ENCODE measurements at places on chromosomes 7 and 10.

- no peak for DNase-seq
These were observed 39.7 kb downstream of the MTPAP start for GRCh38 chr10:30309403-30309802.

DNA sequence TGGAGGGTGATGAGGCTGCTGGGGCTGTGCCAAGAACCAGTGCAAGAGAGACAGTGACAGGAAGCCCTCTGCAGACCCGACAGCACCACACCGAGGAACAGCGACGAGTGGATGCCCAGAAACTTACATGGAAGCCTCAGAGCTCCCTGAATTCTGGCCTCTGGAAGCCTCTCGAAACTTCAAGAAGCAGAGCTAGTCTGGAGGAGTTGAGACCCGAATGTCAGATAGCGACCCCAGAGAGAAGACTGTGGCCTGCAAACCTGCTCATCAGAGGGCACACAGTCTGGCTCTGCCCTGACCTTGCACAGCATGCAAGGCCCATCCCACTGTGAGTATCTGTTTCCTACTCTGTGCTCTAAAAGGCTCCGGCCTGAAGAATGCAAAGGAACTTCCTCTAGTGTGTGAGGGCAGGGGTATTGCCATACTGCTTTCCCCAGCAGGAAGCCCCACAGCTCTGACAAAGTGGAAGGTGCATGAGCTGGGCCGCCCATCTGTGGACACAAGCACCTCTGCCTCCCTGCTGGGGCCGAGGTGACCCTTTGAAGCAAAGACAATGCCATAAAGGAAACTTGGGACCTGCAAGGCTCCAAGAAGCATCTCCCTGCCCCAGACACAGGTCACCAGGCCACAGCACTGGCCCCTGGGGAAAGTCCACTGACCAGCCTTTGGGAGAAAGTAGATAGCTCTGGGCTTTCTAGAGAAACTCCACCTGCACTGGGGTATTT is 10.5 kb upstream of the C10orf71 start:
- no peak for DNase-seq

- peak; percentile 22 for DNase-seq
These were observed 338.8 kb upstream of the SHH start for GRCh38 chr7:156151078-156151477.

DNA sequence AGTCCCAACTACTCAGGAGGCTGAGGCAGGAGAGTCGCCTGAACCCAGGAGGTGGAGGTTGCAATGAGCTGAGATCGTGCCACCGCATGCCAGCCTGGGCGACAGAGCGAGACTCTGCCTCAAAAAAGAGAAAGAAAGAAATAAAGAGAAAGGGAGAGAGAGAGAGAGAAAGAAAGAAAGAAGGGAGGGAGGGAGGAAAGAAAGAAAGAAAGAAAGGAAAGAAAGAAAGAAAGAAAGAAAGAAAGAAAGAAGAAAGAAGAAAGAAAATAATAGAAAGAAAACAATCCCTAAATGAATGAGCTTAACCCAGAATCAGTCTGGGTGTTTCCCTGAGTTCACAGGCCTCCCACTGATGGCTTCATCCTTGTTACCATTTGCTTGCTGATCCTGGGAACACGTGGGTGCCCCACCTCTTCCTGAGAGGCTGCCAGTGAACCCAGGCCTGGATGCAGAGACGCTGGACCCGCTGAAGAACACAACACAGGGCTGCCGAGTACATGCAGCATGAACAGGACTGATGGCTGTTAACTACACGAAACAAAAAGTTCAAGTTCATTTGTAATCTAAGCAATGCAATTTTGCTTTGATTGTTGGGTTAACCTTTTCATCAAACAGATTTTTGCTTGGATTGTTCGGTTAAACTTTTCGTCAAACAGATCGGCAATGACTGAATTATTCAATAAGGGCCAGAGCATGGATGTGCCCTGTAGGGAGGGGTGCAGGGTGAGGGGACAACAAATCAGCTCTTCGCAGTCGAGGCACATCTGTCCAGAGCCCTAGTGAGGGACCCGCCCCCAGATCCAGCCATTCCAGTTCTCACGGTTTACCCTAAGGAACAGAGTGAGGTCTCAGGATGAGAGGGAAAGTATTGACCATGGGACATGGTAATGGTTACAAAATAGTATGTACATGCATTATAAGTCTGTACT is 11.5 kb downstream of the NPFFR1 start:
- DNase-seq: no peak

DNA sequence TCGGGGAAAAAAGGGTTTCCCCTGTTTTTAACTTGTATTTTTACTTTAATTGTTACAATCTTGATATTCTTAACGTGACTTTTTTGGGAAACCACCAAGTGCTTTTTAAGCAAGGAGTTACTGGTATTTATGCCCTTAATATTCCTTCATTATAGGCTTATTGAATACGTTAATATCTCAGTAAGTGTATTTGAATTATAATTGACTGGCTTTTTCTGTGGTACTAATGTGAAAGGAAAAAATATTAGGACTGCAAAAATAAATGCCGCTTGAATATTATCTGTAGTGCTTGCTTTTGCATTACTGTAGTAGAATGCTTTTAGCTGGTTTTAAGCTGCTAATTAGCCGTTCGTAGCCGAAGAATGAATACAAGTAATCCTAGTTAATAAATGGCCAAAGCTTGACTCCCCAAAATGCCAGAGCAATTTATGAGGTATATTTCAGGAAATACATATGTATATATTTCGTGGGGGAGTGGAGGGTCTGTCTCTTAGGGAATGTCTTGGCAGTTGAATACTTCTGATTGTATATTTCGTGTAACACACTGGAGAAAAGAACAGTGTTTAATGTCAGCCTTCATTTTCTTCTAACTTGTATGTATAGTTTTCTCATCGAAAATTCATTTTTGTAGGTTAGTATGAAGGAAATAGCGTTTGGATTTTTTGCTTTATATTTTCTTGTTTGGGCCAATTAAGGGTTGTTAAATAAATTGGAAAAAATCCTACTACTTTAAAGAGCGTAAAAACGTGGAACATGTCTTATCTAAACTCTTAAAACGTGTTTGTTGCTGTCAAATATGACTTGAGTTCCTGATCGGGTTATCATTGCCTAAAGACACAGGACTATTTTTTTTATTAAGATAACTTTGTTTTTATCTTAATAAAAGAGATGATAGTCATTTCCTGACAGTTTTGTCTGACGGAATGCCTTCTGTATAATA is 1.5 kb downstream of the PDCD4 start:
- DNase-seq: peak; percentile 25

GRCh38 chr7:142932386-142933091 is 1.0 kb downstream of the TRPV5 start:
- DNase-seq: no peak

DNA sequence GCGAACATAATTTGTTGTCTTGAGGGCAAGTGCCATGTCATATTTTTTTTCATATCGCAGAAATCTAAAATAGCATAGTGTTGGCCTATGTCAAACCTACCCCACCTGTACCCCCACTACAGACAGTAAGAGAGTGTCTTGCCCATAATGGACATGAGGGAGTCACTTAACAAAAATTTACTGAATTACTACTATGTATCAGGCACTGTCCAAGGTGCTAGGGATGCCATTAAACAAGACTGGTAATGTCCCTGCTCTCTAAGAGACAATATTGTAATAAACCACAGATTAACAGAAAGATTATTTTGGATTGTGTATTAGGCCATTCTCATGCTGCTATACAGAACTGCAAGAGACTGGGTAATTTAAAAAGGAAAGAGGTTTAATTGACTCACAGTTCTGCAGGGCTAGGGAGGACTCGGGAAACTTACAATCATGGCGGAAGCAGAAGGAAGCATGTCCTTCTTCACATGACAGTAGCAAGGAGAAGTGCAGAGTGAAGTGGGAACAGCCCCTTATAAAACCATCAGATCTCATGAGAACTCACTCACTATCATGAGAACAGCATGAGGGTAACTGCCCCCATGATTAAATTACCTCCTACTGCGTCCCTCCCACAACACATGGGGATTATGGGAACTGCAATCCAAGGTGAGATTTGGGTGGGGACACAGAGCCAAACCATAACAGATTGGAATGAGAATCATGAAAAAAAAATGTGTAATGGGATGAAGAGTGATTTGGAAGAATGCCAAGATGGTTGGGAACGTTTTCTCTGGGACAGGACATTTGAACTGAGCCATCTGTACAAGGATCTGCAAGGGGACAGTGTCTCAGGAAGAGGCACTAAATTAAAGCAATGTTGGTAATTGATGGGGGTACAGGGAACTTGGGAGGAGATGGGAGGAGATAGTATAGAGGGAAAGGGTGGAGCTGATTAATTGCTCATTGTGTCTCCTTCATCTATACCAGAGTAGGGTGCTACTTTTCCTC is 108.5 kb downstream of the FAM107B start:
- no peak for DNase-seq

DNA sequence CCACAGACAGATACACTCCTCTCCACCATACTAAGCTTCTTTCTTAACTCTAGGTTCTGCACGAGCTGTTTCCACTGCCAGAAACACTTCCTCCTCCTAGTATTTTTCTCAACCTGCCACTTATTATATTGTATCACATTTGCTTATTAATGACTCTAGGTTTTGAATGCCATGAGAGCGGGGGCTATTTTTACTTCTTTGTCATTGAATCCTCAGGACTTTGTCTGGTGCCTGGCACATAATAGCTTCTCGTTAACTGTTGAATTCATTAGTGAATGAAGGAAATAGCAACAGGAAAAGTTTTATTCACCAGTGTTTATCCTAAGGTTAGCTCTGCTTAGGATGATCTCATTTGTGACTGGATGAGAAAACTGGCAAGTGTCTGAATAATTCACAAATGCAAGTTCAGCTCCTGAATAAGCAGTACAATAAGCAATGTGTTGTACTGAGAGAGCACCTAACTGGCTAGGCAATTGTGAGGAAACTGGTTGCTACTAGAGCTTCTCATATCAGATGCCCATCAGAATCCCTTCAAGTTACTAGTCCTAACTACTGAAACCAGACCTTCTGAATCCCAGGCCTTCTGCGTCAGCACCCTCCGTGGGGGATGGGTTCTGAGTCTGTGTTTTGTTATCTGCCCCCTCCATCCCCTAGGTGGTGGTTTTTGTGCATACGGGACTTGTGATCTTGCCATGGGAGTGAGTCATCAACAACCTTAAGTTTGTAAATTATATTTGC is 92.7 kb downstream of the LSMEM1 start:
- DNase-seq: no peak

All from ACHN (cell line).